ENCODE measurements at places on chromosomes 5 and 9.

DNA sequence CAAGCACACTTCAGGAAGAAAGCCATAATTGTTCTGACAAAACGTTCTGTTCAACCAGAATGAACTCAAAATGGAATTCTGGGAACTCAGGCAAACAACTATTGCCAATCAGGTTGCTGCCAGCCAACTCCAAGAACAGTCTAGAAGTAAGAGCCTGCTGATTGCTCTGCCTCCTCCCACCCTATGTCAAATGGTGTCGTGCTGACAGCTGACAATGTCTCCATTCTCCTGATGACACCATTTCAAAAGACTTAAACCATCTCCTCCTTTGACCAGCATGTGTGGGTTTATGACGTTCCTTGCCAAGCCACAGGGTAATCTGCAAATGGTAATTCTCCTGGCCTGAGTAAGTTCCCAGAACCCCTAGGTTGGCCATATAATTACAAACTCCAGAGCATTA, 21.9 kb upstream of the PLIN2 start:
- DNase-seq = no peak

DNA sequence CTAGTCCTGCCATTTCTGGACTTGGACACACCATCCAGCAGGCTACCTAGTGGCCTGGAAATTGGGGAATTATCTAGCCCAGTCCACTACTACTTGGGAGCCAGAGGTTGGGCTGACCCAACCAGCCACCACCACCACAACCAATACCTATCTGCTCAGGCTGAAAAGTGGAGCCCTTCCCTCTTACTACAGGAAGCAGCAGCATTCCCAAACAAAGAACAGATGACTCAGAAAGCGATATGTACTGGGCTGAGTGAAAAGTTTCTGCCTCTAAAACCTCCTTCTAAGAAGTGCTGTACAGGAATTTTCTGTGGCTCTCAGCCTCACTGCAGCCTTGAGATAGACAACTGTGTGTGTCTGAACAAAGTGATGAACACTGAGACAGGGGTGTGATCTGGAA, 279.4 kb downstream of the CDH10 start:
- DNase-seq = no peak

DNA sequence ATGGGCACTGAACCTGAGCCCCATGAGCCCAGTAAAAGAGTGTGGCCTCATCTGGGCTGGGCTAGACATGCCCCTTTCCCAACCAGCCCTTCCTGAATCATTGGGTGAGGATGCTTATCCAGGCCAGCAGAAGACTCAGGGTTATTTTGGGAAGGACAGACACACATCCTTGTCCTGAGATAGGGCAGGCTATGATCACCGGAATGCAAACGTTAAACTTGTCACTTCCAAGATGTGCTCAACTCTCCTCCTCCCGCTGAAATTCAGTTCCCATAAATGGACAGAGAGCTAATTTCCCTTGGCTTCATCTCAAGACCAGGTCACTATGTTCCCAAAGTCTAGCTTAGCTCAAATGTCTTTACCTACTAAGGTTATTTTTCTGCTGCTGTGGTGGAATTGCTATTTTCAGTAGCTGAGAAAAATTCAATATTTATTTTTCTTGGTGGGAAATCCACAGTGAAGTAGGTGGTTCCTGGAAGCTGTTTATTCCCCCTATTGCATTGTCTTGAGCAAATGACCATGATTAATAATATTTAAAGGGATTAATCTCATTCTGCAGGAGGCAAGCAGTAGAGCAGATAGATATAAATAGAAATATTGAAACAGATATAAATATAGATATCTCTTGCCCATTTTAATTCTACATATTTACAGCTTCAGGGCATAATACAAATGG, 70.0 kb downstream of the NXNL2 start:
- DNase-seq = no peak

DNA sequence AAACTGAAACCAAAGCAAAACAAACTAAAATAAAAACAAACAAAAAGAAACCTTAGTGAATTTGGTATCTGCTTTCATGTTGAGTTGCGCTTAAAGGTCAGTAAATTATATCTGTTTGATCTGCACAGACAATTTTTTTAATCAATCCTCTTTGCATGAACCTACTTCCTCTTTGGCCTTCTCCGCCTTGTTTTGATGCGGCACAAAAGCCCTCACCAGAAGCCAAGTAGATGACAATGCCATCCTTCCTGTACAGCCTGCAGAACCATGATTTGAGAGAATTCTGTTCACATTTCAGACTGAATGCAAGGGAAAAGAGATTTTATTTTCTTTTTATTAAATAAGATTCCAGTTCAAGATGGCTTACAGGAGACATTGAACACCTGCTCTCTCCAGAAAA, 473.6 kb upstream of the FTMT start:
- no peak for DNase-seq

DNA sequence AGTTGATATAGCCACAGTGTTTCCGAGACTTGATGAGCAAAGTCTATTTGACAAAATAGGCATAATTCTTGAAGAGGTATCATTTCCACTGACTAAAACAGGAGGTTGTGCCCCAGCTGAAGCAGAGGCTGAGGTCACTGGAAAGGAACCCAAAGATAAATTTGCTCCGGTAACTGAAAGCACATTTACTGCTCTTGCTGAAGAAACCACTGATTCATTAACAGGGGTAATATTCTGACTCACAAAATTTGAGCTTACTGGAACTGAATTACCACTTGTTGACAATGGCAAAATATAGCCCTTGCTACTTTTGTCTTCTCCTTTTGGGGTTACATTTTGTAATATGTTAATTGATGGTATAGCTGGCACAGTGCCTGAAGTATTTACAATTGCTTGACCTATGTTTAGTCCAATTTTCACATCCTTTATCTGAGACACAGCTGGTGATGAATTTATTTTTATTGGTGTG, 30.2 kb downstream of the MLANA start:
- no peak for DNase-seq

DNA sequence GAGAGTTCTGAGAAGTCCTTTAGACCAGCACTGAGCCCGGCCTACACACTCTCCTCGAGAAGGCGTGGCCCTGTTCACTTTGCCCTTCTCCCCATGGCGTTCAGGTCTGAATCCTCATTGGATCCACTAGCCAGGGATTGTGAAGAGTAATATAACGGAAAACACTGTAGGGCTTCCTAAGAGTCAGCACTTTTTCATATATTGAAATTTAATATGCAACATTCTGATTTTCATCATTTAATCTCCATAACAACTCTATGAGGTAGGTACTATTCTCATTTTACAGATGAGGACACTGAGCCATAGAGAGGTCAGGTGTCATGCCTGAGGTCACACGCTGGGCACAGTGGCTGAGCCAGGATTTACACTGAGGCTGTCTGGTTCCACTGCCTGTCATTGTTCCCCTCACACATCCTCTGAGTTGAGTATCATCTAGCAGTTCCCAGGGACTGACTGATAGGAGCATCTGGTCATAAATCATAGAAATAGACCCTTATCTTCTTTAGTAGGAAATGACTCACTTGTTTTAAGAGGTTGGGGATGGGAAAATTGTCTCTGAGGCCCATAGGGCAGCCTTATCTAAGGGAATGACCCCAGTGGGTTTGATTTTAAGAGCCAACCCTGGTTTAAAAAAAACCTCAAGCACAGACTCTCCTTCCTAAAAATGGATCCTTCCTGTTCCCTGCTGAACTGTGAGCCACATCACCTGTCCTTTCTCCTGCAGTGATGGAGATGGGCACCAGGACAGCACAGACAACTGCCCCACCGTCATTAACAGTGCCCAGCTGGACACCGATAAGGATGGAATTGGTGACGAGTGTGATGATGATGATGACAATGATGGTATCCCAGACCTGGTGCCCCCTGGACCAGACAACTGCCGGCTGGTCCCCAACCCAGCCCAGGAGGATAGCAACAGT, 41.2 kb downstream of the THBS4 start:
- DNase-seq = no peak

- peak; percentile 43 for DNase-seq
Observed at GRCh38 chr9:117772960-117773359, 68.8 kb downstream of the TLR4 start.

DNA sequence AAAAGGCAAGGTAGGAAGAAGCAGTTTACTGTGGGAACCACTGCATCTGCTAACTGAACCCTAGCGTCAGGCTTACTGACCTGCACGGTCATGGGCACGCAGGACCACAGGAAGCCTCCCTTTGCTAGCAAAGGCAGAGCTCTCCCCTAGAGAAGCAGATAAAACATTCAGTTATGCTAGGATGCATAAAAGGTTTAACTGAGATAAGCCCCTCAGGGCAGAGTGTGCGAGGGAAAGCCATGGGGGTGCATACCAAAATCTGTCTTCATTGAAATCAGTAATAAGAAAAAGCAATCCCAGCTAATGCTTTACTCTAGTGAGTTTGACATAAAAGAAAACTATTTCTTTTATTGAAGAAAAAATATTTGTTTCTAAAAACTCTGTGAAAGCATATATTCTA, 2403.7 kb upstream of the C9orf72 start:
- DNase-seq = no peak

- no peak for DNase-seq
Observed at GRCh38 chr9:90555351-90556057, 87.1 kb downstream of the DIRAS2 start.

DNA sequence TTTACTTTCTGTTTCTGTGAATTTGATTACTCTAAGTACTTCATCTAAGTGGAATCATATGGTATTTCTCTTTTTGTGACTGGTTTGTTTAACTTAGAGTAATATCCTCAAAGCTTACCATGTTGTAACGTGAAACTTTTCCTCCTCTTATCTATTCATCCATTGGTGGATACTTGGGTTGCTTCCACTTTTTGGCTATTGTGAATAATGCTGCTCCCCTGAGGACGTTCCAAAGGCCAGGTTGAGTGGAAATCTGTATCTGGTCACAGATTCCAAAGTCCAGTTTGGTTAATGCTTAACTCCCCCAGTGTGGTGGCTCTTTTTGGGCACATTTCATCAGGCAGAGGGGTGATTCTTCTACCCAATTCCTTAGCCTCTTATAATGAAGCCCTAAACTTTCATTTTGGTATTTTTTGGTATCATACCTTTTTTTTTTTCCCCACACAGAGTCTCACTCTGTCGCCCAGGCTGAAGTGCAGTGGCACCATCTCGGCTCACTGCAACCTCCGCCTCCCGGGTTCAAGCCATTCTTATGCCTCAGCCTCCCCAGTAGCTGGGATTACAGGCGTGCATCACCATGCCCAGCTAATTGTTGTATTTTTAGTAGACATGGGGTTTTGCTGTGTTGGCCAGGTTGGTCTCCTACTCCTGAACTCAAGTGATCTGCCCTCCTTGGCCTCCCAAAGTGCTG, 65.4 kb downstream of the CMYA5 start:
- no peak for DNase-seq

DNA sequence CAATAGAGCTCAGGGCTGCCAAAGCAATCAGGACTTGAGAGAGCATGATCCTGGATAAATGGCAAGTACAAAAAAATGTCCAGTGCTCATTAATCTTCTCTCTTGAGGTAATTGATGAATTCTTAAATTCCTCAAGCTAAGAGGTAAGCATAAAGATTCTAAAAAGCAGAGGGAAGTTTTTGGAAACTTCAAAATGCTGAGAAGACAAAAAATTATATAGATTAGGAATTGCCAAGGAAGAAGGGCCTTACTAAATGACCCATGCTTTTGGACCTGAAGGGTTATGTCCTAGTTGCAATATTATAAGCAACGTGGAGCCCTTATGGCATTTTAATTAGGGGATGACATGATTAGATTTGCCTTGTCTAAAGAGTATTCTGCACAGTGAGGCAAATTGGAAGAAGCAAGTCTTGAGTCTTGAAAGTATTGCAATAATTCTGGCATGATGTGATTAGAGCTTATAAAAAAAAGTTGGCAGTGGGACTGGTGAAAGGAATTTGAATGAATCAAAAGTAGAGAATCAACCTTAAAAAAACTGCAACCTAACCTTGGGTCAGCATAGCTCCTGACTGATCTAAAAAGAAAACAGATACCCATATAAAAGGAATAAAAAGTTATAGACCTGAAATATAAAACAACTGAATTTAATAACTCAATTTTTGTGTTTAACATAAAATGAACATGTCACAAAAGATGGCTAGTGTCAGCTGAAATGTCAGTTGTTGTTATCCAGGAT, 323.8 kb upstream of the ARRDC3 start:
- peak; percentile 23 for DNase-seq

DNA sequence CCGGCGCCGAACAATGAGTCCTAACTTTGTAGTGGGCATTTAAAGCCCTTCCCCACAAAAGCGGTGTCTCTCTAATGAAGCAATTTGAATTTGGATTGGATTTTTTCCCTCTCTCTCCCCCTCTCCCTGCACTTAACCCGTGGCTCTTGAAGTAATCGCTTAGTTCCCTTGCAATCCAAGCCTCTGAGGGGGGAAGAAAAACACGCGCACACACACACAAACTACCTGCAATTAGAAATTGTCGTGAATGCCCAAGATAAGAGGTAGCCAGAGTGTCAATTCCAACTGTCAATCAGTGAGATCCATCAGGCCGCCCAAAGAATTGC, 1.2 kb downstream of the LHX6 start:
- DNase-seq = no peak

GRCh38 chr5:157888814-157889532, 30.0 kb upstream of the CLINT1 start:
- DNase-seq = no peak

- DNase-seq = no peak
Observed at GRCh38 chr9:29213417-29214153, 1640.3 kb upstream of the C9orf72 start.

- peak; percentile 24 for DNase-seq
Observed at GRCh38 chr5:139696894-139697658, 48.9 kb downstream of the CXXC5 start.

DNA sequence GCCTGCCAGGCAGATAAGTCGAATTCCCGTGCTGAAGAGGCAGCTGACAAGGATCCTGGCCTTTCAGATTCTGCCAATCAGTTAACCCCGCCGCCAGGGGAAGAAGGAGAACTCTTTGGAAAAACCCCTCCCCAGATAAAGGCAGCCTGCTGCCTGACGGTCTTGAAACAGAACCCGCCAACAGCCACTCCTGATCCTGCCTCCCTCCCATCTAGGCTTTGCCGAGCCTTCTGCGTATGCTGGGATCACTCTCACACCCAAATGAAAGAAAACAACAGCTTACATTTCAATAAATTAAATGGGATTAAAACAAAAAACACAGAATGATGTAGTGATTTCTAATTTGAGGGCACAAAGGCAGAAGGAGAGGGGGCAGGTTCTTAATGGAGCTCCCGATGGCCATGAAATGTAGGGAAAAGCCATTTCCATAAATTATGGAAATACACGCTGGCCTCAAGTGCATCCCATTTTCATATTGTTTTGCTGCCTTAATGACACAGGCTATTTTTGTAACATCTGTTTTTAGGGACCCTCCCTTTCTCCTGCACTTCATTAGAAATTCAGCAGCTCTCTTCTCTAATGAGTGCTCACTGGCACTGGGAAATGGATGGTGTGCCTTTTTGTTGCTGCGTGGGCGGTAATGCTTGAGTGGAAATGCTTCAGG, 319.1 kb downstream of the MED10 start:
- no peak for DNase-seq
